ENCODE measurements at places on chromosomes 7 and 10.

DNA sequence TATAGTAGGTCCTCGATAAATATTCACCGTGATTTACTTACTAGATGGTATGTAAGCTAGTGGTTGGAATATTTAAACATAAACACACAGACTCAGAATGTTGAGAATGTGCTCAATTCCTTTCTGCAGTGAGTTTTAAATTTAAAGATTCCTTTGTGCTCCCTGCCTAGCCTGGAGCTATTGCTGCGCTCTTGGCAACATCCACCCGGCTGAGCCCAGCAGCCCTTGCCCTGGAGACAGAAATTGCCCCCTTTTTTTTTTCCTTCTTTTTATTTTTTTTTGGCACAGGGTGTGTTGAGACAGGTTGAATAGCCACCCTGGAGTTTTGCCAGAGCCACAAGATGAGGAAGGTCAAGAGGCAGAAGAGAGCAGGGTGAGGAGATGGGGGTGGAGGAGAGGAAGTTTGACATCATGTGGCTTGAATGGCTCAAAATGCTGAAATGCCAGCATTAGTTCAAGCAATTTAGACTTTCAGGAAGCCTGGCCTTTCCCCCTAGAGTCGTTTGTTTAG lies 180.8 kb downstream of the PRKCQ start:
- no peak for DNase-seq

DNA sequence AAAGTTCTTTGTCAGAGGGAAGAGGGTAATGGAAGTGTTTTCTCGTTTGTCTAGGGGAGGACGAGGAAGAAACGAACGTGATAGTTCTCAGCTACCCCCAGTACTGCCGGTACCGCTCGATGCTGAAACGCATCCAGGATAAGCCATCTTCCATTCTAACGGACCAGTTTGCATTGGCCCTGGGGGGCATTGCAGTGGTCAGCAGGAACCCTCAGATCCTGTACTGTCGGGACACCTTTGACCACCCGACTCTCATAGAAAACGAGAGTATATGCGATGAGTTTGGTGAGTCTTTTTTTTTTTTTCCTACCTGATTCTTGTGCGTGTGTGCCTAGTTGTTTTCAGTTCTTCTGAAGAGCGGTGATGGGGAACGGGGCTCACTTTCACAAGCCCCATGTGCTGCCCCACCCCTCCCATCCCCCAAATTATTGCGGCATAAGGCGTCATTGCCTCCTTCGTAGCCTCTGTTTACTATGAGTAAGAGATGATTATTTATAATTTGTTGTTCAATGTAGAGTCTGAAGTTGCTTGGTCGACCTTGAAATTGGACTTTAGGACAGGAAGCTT lies 98.6 kb downstream of the ARID5B start:
- no peak for DNase-seq

- DNase-seq: no peak
Observed at GRCh38 chr7:50835156-50835555, 52.5 kb upstream of the GRB10 start.

DNA sequence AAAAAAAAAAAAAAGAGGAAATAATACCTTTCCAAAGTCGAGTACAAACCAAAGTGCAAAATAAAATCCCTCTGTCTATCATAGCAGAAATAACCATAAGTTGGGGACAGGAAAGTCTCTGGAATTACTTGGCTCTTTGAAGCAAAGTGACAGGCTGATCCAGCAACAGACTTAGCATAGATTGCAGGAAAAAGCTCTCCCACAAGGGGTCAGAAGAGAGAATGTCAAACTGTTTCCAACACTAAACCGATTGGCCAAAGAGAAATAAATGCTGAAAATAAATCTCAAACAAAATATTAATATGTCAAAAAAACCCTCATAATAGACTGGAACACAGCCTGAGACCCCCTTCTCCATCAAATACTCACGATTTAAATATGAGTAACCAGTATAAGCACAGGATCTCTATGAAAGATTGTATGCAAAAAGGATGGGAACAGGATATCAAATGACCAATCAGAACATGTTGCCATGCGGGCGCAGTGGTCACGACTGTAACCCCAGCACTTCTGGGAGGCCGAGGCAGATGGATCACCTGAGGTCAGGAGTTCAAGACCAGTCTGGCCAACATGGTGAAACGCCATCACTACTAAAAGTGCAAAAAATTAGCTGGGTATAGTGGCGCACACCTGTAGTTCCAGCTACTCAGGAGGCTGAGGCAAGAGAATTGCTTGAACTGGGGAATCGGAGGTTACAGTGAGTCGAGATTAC lies 1000.7 kb upstream of the LRRN3 start:
- DNase-seq: peak; percentile 58

DNA sequence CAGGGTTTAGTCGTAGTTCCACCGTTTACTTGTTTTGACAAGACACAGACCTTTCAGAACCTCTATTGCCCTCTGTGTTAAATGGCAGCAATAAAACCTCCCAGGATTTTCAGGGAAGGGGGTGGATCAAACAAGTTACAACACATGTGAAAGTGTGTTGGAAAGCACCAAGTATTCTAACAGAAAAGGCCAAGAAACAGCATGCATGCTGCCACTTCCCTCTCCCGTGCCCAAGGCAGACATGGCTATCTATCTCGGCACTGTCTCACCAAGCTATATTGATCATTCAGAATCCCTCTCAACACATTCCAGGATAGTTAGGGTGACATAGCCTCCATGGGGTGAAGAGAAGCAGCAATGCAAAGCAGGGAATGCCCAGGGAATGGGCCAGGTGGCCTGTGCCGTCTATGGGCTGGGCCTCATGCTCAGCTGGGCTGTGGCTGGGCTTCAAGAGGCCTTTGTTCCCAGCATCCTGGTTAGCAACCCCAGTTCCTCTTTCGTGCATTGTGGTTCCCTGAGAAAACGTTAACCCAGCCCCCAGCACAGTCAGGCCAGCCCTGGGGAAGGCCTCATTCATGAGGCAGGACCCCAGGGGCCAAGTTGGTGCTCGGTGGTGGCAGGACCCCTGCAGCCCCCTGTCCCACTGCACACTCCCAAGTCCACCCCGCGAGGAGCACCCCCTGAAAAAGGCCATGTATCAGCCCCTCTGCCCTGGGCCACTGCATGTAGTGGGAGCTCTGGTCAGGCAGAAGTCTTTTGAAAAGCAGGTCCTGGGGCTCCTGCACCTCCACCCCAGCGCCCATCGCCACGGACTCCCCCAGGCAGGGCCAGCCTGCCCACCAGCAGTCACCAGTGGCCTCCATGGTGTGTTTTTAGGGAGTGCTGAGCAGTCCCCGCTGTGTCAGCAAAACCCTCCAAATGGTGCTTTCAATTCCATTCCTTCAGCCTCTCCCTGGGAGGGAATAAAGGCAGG lies 25.5 kb downstream of the VSIR start:
- DNase-seq: peak; percentile 66

DNA sequence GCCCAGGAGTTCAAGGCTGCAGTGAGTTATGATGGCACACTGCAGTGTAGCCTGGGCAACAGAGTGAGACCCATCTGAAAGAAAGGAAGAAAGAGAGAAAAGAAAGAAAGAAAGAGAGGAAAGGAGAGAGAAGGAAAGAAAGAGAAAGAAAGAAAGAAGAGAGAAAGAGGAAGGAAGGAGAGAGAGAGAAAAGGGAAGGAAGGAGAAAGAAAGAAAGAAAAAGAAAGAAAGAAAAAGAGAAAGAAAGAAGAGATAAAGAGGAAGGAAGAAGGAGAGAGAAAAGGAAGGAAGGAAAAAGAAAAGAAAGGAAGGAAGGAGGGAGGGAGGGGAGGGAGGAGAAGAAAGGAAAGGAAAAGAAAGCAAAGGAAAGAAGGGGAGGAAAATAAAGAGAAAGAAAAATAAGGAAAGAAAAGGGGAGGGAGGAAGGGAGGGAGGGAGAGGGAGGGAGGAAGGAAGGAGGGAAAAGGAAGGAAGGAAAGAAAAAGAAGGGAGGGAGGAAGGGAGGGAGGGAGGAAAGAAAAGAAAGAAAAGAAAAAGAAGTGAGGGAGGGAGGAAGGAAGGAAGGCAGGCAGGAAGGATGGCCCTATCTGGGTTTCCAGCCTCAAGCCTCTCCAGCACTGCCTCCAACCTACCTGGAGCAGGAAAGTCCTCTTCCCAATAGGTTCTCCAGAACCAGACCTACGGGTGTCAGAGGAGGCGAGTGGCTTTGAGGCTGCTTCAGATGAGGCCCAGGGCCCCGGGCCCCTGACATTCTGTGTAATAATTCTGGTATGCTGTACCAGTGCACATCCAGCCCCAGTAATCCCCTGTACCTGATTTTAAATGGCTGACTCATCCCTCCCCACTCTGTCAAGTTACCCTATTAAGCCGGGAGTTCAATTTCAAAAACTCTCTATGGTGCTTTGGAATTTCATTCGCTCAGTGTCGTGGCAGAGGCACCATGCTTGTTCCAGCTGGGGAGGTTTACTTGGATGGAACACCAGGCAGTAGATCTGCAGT lies 6.8 kb upstream of the PARD3 start:
- DNase-seq: no peak

DNA sequence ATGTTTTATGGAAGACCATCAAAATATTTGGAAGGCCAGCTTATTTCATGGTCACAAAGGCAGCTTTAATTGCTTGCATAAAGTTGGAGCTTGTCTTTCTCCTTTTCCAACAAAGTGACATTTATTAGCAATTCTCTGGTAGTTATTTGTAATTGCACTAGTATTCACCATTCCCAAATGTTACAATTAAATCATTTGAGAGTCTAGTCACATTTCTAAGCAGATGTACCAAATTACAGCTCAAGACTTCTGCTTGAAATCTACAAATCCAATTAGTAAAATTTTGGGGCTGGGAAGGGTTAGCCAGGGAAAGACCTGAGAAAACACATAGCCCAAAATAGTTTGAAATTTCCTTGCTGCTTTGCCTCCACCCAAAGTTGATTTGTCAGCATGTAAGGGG lies 376.1 kb upstream of the LRGUK start:
- no peak for DNase-seq
